Central memory CD4-positive, alpha-beta T cell (primary cell): ENCODE measurements at places on chromosomes 6 and 20.

DNA sequence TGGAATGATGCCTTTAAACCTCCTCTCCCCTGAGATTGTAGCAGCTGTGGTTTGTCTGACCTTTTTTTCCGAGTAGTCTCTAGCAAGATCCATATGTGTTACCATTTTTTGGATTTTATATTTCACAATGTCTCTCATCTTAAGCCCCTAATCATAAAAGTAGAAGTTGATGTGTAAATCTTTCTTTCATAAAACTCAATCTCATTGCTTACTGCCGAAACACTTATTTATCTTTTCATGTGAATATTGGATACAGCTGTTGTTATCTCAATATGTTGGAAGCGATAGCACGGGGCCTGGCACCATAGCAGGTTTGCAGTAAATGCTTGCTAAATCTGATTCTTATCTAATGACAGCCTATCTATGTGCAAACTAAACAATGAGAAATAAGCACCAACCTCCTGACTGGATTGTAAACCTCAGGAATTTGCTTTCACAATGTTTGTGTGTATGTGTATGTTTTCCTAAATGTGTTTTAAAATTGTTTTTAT lies 14.2 kb downstream of the SMPDL3A start:
- no peak for DNase-seq

DNA sequence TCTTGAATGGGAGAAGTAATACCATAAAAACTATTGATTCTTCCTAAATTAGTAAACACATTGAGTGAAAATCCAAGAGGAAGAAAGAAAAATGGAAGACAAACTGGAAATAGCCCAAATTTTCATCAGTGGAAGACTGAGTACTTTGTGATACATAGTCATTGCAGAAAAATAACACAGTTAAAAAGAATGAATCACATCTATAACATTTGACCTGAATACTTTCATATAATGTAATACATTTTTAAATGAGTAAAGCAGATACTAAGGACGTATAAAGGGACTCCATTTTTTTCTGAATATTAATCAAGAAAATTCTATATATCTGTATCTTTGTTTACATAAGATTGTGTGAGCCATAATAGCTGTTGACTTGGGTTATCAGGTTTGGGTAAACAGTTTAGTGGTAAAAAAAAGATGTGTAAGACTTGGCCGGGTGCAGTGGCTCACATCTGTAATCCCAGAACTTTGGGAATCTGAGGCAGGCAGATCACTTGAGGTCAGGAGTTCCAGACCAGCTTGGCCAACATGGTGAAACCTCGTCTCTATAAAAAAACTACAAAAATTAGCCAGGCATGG lies 4.3 kb upstream of the SLC17A2 start:
- no peak for DNase-seq

DNA sequence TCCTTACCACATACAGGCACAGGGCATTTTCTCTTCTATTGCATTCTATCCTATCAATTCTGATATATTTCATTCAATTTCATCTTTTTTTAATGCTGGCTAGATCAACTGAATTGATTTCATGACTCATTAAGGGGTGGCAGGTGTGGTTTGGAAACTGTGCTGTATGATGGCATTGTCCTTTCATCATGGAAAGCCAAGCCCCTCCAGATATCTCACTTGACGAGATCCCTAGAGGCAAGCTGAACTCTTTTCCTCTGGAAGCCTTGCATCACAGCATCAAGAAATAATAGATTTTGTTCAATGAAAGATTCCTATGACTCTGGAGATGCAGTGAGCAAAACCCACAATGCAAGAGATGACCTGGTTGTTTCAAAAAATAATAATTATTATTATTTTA lies 401.2 kb downstream of the PREX1 start:
- no peak for DNase-seq

GRCh38 chr6:26403893-26404292 lies 1.8 kb downstream of the BTN3A1 start:
- DNase-seq, result no peak

DNA sequence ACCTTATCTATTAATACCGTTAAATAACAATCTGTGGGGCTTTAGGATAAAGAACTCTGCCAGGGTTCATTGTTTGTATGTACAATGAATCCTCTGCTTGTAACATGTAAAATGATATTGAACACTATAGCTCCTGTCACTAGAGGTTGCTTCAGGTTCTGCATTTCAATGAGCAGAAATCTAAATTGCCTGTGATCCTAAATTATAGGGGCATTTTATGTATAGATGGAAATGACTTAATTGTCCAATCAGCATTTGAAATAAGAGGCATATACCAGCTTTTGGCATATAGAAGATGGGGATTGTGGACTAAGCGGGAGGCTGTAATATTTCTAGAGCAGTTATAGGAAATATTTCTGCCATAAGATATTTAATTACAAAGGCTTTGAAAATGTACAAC lies 2.0 kb downstream of the NCOA3 start:
- no peak for DNase-seq

DNA sequence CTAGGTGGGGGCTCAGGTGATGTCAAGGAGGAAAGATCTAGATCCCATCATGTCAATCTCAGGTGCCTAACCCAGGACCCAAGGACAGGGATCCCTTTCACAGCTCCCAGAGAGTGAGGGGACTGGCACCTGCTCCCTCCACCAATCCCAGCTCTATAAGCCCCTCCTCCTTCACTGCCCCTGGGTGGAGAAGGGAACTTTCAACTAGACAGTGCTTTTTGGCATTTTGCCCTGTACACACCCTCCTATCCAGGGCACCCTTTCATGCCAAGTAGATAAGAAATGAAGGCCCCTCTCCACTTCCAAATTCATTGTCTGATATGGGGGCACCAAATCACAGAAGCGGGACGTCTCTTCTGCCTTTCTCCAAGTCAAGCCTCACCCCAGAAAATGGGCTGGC lies 61.6 kb downstream of the MDGA1 start:
- no peak for DNase-seq

- no peak for DNase-seq
Observed at GRCh38 chr6:36913082-36913481, 27.3 kb downstream of the C6orf89 start.
